Astrocyte (in vitro differentiated cells and primary cell): ENCODE measurements at places on chromosomes 2 and 18. TPM values are rescaled to one million over a fixed set of nuclear protein-coding genes. Genes with fewer than 3 reads are reported as not detected.

The MCEE gene
- 13.1 and 18.3 TPM in 2 replicates for total RNA-seq

The DSG2 gene
- 154 and 168 TPM in 2 replicates for total RNA-seq

The TACR1 gene
- total RNA-seq, result not detected in 2 replicates

The RUFY4 gene
- total RNA-seq, result not detected in 2 replicates

The CCDC102B gene
- 7.9 and 10.2 TPM in 2 replicates for total RNA-seq

The BCL11A gene
- 29.8 and 32.0 TPM in 2 replicates for total RNA-seq

DNA sequence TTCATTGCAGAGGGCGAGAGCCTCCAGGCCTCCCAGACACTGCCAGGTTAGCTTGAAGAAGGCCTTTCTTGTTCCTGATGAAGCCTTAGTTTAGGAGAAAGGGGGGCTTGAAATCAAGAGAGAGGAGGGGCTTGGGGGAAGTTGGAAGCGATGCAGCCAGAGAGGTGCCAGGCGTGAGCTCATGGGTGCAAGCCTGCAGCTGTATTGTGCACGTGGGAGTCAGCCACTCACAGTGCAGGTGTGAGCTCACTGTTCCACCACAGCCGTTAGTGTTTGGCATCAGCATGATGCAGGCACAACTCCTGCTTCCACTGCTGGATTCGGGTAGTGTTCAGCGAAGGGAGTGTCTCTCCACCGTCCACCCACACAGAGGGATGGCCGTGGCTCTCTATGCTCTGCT, 68.4 kb upstream of the ALPP start:
- no peak for DNase-seq

DNA sequence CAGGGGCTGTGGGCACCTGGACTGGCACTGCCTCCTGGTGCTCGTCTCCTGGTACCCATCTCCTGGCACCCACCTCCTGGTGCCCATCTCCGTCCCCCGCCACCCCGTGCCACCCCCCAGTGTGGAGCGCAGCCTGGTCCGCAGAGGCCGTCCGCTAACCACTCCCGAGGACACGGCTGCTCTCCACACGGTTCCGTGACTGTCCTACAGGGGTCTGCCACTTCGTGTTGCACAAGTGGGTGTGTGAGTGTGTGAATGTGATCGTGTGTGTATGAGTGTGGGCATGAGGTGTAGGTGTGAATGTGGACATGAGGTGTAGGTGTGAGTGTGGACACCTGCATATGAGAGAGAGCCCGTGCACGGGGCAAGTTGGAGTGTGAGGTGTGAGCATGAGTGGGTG, 119.4 kb upstream of the HS6ST1 start:
- no peak for DNase-seq

DNA sequence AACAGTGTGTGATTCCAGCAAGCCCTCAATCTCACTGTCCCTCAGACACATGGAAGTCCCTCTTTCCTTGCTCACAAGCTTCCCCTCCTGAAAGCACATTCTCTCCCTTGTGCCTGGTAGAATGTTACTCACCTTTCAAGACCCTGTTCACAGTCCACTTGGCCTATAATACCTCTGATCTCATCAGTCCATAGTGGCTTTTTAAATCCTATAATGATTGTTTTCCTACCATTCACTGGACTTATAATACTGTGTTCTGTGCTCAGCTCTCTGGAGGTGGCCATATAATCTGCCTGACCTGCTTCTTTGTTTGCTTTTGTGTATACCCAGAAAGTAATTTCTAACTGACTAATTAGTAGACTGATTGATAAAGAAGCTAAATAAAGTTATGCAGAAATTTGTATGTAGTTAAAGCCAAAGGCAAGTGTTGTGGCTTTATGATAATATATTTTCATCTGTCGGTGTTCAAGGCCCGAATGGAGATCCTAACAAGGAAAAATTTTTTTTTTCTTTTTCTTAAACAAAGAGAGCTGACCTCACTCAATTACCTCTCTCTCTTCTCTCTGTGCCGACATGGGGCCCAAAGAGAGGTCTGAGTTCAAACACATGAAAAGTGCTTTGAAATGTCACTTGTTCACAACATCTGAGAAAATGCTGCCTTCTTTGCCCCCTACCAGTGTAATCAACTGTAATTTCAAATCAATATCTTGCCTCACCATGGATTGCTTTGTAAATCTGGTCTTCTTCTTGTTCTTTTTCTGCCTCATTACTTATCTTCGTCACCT, 1033.0 kb upstream of the PIK3C3 start:
- no peak for DNase-seq

DNA sequence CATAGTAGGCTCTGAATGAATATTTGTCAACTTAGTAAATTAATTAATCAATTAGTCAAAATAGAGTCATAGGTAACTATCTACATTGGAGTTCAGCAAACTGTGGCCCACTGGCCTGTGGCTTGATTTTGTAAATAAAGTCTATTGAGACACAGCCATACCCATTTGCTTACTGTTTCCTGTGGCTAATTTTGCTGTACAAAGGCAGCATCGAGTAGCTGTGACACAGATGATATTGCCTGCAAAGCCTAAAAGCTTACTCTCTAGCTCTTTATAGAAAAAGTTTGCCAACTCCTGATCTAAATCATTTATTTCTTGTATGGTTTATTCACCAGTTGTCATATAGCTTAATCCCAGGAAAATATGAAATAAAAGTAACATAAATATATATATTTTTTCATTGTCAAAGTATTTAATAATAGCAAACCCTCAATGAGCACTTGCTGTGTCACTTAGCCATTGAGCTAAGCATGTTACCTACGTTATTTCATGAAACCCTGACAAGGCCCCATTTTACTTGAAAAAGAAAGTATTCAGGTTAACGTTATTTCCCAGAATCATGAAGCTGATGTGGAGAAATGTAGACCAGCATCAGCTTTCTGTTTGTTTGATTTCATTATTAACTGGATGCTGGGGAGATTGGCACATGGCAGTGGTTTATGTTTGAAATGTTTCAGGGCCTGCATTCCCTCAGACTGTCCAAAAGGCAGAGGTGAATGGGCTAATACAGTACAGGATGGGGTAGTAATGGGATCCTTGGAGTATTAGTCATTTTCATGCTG, 69.6 kb downstream of the ICOS start:
- no peak for DNase-seq

DNA sequence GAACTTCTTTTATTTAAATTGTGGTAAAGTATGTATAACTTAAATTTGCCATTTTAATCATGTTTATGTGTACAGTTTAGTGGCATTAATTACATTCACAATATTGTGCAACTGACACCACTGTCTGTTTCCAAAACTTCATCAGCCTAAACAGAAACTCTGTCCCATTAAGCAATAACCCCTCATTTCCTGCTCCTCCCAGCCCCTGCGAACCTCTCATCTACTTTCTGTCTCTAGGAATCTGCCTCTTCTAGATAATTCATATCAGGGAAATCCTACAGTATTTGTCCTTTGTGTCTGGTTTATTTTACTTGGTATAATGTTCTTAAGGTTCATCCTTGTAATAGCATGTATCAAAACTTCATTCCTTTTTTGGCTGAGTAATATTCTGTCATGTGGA, 75.1 kb downstream of the BOLA3 start:
- DNase-seq, result no peak

DNA sequence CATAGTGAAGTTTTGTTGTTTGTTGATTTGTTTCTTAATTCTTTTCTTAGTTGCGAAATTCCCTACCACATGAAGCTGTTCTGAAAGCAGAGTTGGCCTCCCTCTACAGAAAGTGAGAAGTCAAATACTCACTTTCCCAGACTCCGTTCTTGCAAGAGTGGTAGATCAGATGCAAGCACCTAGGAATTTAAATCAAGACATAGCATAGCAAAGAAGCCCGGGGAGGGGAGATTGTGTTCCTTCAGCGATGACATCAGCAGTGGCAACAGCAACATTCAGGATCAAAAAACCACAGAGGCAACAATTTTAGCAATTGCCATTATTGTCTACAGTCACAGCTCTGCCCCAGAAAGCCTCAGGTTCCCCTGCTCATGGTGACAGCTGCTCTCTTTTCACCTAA, 580.0 kb downstream of the RNF144A start:
- DNase-seq, result no peak

- DNase-seq, result peak; percentile 67
Observed at GRCh38 chr2:173118395-173118794, 42.7 kb downstream of the MAP3K20 start.

- no peak for DNase-seq
Observed at GRCh38 chr2:152099367-152100050, 665 bp upstream of the CACNB4 start.

DNA sequence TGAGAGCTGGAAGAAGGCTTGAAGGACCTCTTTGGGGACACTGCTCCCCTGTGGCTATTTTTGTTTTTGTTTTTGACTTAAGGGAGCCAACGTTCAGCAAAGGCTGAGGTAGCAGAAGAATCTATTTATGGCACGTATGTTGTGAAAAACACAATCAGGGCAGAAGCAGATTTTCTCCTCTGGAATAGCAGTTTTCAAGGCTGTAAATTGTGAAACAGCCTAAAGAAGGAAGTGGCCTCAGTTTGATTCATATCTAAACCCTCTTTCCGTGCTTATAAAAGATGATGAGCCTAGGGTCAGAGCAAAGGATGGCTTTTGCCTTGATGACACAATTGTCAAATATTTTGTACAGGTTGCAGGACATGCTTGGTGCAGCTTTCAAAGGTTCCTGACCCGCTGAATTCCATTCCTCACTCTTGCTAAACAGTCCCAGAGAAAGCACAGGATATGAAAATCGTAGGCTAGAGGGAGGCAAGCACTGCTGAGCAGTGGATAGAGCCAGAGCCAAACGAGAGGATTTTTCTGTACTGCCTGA, 106.2 kb upstream of the DLX2 start:
- peak; percentile 23 for DNase-seq

- no peak for DNase-seq
Observed at GRCh38 chr2:10431797-10432196, 16.3 kb downstream of the ODC1 start.

DNA sequence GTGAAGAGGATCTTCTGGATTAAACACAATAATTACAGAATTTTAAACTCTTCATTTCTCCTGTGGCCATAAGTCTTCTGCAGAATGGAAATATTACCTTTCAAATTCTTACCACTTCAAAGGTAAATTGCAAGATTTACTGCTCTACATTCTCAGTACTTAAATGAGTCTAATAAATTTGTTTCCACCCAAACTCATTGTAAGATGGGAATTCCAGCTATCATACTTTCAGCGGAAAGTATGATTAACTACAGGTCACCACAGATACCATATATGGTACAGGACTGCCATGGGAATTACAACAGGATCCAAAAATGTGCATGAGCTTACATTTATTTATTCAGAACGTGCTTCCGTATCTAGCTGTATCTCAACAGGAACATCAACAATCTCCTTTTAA, 3.1 kb downstream of the DSC3 start:
- no peak for DNase-seq

GRCh38 chr18:74139411-74139810, 8.2 kb downstream of the FBXO15 start:
- no peak for DNase-seq

- DNase-seq, result no peak
Observed at GRCh38 chr2:136310797-136311603, 193.1 kb upstream of the CXCR4 start.

- DNase-seq, result no peak
Observed at GRCh38 chr2:182540252-182540651, 113.4 kb upstream of the PDE1A start.

- DNase-seq, result no peak
Observed at GRCh38 chr2:6967301-6967700, 50.1 kb downstream of the RNF144A start.

GRCh38 chr2:236967499-236967783, 118.2 kb upstream of the COPS8 start:
- no peak for DNase-seq

- peak; percentile 7 for DNase-seq
Observed at GRCh38 chr18:56992777-56993176, 154.1 kb upstream of the BOD1L2 start.

DNA sequence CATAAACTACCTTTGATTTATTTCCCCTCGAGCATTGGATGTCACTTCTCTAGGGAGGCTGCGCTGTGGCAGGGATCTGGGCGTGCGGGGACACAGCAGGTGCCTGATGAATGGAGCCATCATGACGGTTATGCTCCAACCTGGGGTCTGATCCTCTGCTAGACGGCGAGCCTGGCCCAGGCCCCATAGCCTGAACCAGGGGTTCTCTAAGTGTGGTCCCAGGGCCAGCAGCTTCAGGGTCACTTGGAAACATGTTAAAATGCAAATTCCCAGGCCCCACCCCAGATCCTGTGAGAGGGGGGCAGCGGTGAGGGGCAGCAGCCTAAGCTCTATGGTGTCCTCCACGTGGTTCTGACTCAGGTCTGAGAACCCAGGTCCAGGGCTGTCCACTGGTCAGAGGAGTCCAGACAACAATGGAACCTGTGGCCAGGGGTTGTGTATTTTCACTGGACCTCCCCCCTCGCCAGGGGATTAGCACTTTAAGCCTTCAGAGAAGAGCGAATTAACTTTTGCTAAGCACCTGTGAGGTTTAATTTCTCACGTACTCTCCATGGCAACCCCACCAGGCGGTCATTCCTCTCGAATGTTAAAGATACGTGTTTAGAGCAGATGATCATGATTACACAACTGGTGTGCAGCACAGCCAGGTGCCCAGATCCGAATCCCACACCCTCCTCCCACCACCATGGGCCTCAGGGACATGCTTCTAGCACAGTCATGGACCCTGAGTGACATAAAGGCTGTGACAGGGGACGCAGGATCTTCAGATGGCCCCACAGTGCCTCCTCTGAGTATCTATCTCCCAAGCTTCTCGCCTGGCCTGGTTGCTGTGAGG, 1.6 kb upstream of the ARHGEF4 start:
- DNase-seq, result no peak

DNA sequence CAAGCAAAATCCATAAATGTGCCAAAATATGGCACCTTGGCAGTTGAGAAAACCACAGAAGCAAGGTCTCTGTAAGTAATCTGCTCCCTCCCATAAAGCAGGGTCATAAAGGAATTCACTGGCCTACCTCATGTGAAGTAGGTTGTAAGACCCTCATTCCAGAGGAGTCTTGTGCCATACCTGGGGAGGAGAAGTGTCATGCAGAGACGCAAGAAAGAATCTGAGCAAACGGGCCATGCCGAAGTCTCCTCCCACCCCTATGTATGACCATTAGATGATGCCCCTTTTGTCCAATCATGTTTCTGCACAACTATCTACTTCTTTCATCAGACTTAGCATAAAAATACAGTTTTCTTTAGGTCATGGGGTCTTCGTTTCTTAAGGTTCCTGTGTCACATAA, 14.6 kb downstream of the NMUR1 start:
- DNase-seq, result no peak

- DNase-seq, result no peak
Observed at GRCh38 chr2:46241344-46241743, 55.9 kb upstream of the EPAS1 start.
